ENCODE measurements at places on chromosomes 1 and 21.

GRCh38 chr1:51910221-51911000 is 31.9 kb upstream of the NRDC start:
- DNase-seq, result no peak

- DNase-seq, result no peak
These were observed 14.1 kb downstream of the TMCO4 start for GRCh38 chr1:19785660-19786059.

DNA sequence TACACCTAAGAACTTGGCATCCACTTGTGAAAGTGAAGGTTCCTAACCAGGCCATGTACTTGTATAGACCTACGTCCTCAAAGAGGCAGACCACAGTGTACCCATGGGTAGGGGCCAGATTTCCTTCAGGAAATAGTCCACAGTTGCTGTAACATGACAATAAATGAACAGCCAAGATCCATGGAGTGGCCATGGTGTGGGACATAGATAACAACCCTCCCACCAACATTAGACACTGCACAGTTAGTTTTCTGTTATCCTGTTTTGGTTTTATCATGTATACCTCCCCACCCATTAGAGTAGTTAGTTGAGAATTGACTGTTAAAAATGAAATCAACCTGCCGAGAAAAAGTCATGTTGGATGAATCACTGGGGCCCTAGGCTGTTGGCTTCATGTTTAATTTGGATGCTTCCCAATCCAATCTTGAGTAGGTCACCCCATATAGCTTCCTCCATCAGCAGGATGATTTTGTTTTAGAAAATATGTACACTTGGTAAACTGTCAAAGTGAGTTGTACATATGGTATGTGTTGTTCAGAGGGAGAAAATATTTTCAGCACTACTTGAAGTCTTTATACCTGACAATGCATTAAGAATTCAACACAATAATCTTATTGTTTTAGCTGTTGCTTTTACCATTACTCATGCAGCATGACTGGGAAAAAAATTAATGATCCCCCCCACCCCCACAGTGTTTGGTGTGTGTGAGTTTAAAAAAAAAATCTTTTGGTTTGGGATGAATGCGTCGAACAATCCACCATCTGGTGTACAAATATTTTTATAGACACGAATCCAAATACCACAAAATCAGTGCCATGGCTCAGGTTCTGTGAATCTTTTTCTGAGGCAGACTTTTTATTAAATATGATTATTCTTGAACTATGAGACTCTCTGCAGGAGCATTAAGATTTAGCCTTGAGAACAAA is 88.3 kb upstream of the ARHGAP29 start:
- no peak for DNase-seq

DNA sequence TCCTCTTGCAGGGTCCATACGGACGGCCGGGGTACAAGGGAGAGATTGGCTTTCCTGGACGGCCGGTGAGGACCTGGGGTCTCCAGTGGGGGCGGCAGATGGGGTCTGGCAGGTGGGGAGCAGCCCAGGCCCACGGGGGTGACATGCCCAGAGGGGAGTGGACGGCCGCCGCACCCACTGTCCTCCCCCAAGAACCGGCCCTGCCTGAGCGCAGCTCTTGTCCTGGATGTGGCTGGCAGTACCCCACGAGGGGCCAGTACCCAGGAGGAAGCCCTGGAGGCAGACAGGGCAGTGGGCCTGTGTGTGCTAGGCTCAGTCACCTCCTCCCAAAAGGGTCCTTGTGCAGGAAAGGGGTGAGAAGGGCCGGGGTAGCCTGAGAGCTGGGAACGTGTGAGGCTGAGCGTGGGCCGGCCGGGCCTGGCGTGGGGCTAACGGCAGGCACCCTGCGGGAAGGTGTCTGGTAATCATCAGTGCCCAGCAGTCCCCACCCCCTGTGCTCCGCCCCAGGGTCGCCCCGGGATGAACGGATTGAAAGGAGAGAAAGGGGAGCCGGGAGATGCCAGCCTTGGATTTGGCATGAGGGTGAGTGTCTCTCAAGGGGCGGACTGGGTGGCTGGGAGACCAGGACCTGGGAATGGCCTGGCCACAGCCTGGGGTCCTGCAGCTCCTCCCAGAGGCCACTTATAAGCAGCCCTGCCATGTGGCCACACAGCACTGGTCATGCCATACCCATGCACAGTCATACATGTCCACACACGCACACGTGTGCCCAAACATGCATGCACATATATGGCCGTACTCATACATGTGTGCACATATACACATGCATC is 47.2 kb downstream of the SLC19A1 start:
- DNase-seq, result no peak

- DNase-seq, result no peak
These were observed 270.3 kb downstream of the SDCCAG8 start for GRCh38 chr1:243526180-243526579.

DNA sequence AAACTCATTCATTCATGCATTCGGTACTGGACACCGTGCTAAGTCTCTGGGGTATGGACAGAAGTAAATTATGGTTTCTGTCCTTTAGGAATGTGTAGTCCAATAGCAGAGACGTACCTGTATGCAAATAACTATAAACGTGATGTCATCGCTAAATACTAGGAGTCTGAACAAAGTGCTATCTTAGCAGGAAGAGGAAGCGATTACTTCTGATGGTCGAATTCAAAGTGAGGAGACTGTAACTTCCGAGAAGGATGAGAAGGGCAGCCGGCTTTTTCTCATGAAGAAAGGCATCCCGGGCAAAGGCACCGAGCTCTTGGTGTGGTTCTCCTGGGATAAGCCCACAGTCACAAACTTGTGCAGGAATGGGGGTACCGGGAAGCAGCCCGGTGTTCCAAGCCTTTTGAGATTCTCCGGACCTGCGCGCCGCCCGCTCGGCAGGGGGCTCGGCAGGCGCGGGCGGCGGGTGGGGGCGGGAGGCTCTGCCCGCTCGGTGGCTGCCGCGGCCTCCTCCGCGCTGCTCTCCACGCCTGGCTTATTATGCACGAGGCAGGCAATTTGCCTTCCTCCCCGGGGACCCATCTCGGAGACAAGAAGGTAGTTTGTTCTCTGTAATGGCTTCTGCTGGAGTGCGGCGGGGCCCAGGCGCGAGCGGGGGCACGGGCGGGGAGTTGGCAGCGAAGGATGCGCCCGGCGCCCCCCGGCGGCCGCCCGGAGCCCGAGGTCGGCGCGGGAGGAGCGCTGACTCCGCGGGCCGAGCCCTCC is 67.5 kb upstream of the CD1D start:
- DNase-seq, result peak; percentile 41

DNA sequence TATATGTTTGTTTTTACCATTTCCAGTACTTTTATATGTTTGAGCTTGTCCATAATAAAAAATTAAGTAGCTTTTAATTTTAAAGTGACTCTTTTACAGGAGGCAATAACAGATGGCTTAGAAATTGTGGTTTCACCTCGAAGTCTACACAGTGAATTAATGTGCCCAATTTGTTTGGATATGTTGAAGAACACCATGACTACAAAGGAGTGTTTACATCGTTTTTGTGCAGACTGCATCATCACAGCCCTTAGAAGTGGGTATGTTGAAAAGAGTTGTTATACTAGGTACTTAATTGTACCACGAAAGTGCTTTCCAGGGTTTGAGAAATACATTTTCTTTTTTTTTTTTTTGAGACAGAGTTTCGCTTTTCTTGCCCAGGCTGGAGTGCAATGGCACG is 46.1 kb downstream of the RNF2 start:
- no peak for DNase-seq

DNA sequence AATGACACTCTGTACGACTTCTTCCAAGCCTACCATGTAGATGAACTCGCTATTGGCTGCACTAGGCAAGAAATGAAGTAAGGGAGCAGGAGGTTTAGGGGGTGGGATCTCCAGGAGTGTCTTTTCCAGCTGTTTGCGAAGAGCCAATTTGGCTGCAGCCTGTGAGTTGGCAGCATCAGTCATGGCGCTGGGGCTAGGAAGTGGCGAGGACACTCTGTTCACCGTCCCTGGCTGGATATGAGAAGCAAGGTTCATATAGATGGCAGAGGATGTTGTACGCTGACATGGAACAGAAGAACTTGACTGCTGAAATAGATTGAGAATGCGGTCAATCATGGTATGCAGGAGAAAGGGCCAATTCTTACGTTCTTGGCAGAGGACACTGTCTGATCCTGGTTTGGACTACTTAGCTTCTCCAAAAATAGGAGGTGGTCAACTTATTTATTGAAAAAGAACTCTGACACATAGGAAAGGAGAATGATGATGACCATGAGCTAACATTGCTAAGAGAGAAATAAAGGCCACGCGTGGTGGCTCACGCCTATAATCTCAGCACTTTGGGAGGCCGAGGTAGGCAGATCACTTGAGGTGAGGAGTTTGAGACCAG is 41.2 kb downstream of the SLC27A3 start:
- DNase-seq, result no peak

- no peak for DNase-seq
These were observed 35.1 kb upstream of the PRSS38 start for GRCh38 chr1:227780101-227781044.

DNA sequence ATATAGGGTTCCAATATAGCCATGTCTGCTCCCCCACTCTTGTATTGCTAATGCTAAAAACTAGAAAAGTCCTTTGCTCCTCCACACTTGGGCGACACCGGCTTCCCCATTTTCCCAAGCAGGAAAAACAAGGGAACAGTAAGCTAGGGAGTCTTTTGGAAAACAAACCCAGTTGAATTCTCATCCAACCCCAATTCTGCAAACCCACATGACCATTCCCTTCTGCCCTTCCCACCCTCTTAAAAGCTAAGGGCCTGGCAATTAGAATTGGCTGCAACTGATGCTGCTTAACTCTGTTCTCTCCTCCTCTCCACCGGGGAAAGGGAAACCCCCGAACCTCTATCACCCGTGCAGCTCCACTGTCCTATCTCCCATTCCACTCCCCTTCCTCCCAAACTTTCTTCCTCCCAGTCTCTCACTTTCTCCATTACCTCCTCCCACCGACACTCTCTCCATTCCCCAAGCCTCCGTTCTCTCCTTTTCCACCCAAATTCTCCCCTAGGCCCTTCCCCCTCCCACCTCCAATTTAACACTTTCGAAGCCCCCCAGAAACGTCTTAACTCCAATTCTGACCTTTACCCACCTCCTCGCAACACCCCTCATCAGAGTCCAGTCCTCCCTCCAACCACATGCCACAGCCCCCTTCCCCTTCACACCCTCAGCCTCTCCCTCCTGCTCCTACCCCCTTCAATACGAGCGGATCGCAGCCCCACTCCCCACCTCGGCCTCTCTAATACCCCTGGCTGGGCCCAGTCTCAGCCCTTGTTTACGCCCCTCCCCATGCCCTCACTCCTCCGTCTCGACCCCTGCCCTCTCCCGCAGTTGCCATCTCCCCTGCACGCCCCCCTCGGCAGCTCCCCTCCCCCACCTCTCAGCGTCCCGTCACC is 701 bp downstream of the DEDD start:
- peak; percentile 19 for DNase-seq

DNA sequence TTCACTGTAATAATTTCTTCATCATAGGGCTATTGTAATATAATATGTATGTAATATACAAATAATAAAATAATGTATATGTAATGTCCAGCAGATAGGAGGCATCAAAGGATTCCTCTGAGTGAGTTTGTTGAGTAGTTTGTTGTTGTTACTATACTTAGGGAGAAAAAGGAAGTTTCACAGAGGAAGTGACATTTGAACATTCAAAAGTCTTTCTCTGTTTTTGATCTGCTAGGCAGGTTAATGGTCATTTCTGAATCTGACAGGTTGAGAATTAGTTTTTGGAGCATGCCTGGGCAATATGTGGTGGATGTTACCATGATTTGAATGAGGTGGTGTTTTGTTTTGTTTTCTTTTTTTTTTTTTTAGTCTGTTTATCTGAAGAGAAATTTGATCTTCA is 102.1 kb downstream of the NRDC start:
- no peak for DNase-seq

- DNase-seq, result no peak
These were observed 657.4 kb upstream of the ADGRL4 start for GRCh38 chr1:79663916-79664315.

DNA sequence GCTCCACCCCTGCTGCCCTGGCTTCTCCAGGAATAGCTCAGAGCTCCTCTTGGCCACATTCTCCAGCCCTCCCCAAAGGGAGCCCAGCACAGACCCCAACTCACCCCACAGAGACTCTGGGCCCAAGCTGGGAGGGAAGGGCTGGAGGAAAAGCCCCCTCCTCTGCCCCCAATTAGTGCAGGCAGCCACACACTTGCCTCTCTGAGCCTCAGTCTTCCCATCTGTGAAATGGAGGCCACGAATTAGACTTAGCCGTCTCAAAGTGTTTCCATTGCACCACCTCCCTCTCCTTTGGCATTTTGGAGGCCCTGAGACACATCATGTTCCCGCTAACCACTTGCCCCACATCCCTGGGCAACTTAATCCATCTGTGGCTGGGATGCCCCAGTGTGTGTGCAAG is 108.0 kb downstream of the PAX7 start:
- no peak for DNase-seq

GRCh38 chr1:111878649-111879048 is 110.8 kb downstream of the KCND3 start:
- no peak for DNase-seq

DNA sequence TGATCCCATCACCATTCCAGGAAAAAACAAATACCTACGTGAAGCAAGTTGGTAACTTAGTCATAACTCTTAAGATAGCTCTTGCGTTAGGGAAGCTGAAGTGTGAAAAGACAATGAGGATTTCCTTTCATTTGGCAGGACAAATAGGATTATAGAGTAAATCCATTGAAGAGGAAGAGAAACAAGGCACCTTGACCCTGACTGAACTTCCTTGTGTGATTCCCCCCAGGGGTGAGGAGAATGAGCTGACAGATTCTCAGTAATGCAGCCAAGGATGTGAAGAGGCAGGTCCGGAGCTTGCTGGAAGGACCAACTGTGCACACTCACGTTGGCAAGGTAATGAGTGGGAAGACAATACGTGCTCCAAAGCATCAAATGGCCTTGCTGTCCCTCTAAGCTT is 55.0 kb upstream of the HMCN1 start:
- no peak for DNase-seq

DNA sequence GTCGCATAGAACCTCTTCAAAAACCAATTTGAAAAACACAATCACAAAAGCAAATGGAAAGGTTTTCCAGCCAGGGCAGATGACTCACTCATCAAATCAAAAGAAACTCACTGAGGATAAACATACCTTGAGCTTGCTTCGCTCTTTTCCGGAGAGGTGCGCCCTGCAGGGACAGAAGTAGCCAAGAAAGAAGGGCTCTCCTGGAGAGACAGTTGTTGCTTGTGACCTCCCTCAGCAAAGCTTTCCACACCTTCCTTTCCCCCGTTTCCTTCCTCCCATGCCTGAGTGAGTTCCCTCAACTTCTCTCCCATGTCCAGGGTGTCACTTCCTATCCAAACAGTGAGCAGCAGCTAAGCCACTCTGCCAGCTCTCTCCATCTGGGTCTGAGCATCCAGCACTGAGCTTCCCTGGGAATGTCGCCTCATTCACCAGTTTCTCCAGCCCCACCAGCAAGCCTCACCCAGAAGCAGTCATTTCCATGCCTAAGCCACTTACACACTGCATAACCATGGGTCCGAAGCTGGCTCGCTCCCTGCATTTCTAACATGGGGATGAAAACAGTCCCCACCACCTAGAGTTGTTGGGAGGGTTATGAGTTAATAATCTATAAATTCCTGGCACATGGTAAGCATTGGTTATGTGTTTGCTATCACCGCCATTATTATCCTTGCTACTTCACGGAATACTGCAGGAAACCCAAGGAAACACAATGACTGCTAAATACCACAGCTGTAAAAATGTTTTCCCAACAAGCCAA is 75.0 kb downstream of the PTPN14 start:
- no peak for DNase-seq

- DNase-seq, result peak; percentile 68
These were observed 314.0 kb downstream of the LMO4 start for GRCh38 chr1:87642581-87643221.

- no peak for DNase-seq
These were observed 47.0 kb upstream of the ATF3 start for GRCh38 chr1:212561501-212561931.

- DNase-seq, result no peak
These were observed 2.9 kb downstream of the CD247 start for GRCh38 chr1:167515461-167515860.
